Activated CD4-positive, alpha-beta T cell treated with anti-CD3 and anti-CD28 coated beads for 1 hour (primary cell): ENCODE measurements at places on chromosomes 5 and 9.

DNA sequence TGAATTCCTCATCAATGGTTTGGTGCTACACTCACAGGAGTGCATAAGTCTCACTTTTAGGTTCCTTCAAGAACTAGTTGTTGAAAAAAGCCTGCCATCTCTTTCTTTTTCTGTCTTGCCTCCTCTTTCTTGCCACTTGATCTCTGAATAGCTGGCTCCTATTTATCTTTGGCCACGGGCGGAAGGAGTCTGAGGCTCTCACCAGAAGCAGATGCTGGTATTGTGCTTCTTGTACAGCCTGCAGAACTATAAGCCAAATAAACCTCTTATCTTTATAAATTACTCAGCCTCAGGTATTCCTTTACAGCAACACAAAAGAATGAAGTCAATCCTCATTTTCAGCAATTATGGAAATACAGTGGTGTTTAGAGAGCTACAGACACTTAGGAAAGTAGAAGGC is 247.1 kb upstream of the PRR16 start:
- DNase-seq, result no peak

- DNase-seq, result no peak
Measured at GRCh38 chr5:172821340-172821985, 12.6 kb upstream of the ERGIC1 start.

DNA sequence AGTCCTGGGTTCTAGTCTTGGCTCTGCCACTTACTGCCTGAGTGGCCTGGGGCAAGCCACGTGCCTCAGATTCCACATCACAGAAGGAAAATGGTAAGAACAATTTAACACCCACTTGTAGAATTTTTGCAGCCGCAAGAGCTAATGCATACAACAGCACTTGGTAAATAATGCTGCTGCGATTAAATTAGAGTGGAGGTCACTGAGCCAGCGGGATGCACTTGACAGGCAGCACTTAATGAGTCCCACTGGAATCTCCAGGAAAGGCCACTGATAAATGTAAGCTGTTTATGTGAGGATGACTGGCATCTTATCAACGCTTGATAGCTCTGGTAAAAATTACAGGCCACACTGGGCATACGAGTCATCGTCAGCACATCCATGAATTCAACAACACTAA is 59.4 kb upstream of the UBTD2 start:
- no peak for DNase-seq

GRCh38 chr5:22889720-22890119 is 36.6 kb upstream of the CDH12 start:
- no peak for DNase-seq

GRCh38 chr5:52725065-52725746 is 62.5 kb upstream of the ITGA1 start:
- DNase-seq, result peak; percentile 30

DNA sequence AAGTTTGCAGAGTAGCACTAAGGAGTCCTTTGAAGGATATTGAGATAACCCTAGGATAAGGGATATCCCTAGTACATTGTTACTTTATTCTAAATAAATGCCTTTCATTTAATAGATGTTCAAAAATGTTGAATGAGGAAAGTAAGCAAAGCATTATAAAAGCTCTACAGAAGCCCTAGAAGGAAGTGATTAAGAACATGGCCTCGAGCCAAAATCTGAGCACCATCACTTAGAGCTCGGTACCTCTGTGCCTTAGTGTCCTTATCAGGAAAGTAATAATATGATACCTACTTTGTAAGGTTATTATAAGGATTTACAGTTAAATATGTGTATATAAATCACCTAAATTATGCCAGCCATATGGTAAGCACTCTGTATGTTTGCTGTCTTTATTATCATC is 242.6 kb downstream of the KIAA0825 start:
- DNase-seq, result no peak

DNA sequence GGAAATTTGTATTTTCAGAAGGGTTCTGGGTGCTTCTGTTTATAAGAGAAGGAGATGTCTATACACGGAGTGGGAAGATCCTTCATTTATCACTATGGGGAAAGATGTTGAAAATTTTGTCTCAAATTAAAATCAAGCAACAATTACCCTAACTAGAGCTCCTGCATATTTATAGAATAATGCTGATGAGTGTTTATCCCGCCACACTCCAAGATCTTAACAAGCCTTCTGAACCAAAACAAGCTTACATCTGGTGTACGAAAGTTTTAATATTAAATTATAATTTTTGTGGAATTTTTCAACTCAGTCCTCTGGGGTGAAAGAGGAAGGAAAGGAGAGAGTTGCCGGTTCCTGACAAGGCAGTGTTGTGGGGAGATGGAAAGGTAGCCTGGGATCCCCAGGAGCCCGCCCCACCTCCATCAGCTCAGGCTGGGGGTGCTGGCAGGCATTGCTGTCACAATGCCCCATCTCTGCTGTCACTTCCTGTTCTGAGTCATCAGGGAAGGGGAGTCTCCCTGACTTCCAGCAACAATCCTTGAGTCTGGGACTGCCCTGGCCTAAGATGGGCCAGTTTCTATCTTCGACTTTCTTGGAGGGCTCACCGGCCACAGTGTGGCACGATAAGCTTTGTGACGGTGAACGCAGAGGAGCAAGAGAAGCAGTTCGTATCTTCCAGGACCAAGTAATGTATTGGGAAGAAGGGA is 64.5 kb downstream of the ERAP1 start:
- no peak for DNase-seq

DNA sequence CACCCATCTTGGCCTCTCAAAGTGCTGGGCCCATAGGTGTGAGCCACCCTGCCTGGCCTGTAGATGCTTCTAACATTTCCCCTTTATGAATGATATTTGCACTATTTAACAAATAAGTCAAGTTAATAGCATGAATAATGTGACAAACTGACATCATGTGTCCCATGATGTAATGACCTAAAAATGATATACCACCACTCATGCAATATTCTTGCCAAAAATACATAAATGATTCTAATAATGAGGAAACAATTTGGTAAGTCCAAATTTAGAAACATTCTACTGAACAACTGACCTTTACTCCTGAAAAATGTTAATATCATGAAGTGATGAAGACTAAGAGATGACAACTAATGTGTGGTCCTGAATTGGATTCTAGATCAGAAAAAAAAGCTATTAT is 33.5 kb upstream of the TRIM14 start:
- DNase-seq, result no peak

DNA sequence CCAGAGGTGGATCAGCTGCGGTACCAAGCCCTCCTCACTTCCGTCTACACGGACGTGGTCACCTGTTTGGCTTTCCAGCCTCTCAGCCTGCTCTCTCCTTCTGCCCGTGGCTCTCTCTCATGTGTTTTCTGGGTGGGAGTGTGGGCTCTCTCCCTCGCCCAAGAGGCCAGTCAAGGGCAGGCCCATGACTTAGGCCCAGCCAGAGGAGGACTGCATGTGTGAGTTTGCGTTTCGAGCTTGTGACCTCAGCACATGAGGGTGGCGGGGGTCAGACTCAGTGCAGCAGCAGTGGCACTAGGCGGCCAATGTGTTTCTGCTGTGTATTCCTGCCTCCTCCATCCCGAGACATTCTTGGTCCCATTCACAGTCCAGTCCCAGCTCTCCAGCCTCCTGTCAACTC is 82.5 kb upstream of the SMIM23 start:
- no peak for DNase-seq

DNA sequence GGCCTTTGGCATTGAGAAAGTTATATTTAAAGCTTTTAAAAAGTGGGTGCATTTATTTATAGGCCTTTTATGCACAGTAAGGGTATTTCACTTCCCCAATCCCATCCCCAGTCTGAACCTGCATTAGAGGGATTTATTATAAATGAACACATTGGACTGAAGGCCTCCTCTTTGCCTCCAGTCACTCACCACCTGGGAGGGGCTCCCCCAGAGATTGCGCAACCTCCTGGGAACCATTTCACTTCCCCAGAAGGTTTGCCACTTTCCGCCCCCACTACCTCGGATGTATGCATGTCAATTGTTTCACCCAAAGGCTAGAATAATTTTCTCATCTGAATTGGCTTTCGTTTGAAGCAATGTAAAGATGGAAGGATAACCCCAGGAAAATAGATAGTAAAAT is 29.8 kb upstream of the VCAN start:
- no peak for DNase-seq

DNA sequence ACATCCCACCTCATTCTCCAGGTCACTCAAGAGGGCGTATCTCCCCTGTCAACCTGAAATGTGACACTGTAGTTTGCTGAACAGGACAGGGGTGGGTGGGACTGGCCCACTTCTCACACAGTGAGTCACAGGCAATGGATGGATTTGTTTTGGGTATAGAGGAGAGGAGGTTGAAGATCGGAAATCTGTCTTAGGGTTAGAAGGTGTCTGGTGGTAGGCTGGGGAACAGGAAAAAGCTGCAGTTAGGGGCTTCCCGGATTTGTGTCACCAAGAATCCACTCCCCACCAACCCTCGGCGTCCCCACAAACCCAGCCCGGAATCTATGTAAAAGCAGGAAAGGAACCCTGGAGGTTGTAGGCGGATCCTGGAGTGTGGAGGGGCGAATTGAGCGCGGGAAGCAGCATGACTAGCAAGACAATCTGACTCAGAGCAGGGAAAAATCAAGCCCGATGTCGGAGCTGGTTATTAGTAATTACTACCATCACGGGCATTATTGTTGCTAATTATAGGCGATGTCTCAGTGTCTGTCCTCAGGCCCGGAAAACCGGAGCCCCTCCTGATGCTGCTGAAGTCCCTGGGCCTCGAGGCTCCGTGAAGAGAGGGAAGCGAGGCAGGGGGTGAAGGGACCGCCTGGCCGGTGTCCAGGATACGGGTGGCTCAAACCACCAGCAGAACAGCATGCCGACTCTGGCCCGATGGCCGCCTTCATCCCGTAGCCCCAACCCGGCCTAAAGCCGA is 1.7 kb upstream of the IRX1 start:
- DNase-seq, result no peak

DNA sequence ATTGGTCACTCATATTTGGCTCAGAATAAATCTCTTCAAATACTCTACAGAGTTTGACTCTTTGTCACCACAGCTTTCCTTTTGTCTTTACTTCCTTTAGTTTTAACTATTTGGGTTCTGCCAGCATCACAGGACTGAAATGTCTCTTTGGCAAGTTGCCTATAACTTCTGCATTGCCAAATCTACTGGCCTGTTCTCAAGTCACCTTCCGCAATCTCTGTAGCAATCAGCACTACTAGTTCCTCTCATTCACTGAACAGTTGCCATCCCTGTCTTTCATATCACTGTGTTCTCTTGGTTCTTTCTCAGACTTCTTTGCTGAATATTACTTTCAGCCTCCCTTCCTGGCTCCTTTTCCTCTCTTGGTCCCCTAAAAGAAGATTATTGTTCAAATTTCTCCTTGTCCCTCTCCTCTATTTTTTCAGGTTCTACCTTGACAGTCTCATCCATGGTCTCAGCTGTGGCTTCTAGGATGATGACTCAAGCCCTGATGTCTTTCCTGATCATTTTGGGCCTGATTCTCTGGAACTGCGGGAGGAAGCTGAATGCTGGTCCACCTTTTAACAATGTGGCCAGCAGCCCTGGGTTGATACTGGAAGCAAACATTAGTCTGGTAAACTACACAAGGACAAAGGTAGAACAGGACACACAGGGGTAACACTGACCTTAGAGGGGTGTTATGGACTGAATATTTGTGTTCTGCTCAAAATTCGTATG is 44.0 kb upstream of the LIFR start:
- DNase-seq, result no peak

- DNase-seq, result no peak
Measured at GRCh38 chr5:43564289-43564850, 7.5 kb upstream of the PAIP1 start.

GRCh38 chr5:135229122-135229521 is 169.9 kb downstream of the MACROH2A1 start:
- DNase-seq, result no peak

DNA sequence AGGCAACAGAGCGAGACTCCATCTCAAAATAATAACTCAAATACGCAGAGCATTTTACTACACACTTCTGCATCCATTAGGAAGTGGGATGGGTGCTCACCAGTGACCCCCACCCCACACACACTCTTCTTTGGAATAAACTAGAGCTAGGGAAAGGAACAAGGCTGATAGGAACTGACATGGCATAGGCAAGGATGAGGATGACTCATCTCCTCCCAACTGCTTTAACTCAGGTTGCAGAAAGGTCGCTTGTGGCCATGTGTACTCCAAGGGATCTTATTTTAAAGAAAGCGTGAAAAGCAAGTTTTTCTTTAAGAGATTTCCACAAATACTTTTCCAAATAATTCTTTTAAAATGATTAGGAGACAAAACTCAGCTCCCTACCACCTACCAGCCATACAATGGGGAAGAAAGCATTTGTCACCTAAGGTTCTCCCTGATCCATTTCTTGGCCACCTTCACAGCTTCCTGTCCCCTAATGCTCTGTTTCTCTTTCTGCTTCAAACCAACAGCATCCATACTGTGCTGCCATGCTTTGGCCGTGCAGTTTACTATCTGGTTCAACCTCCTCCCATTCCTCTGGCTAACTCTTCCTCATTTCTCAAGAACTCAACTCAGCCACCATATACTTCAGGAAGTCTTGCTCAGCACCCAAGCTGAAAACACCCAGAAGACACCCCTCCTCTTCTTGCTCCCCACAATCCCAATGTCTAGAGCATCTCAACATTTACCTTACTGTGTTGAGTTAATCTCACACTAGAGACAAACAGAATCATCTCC is 211.9 kb downstream of the ACTL7B start:
- DNase-seq, result no peak

DNA sequence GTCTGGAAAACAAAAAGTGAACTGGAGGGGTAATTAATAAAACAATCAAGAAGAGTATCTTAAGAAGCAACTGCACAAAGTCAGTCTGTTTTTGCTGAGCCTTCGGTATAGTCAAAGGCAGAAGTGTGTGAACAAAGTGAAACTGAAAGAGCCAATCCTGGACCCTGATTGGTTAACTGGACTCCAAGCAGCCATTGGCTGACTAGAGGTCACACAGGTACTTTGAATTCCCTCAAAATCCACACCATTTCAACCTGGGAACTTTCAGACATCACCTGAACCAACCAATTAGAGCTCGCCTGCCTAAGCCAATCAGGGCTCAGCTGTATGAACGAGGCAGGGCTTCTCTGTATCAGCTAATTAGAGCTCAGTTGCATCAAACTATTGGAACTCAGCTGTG is 286.7 kb downstream of the TLE4 start:
- no peak for DNase-seq

DNA sequence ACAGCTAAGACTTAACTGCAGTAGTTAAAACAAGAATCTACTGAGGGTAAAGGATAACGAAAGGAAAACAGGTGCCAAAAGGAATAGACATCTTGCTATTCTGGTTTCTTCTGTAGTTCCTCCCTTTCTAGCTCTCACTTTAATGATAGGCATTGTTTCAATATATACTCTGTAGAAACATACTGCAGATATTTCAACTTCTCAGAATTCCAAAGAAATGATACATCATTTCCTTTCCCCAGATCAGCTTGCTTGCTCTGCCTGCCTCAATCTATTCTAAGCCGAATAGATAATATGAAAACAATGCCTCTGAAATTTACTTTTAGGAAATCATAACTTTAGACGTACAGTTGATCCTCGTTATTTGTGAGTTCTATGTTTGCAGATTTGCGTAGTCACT is 46.3 kb downstream of the ACO1 start:
- no peak for DNase-seq

- no peak for DNase-seq
Measured at GRCh38 chr5:16507716-16508115, 42.1 kb upstream of the ZNF622 start.

- no peak for DNase-seq
Measured at GRCh38 chr5:16685069-16685468, 68.3 kb upstream of the RETREG1 start.
